ENCODE measurements at places on chromosomes 1 and 21.

- no peak for DNase-seq
These were observed 222.3 kb downstream of the NTNG1 start for GRCh38 chr1:107363154-107363553.

DNA sequence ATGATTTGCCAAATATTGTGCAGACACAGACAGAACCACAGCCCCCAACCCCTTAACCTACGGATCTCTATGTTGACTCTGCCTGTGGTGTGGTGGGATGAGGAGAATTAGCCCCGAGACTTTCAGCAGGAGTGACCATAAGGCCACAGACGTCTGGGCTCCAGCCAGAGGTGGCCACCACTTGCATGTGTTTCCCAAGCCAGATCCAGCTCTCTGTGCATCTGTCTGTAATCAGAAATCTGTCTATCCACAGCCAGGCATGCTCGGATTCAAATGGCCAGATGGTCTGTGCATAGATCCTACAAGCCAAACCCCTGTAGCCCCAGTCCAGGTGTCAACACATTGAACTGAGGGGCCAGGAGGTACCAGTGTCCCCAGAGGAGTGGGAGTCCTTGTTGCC lies 140.6 kb downstream of the SYF2 start:
- DNase-seq = no peak

DNA sequence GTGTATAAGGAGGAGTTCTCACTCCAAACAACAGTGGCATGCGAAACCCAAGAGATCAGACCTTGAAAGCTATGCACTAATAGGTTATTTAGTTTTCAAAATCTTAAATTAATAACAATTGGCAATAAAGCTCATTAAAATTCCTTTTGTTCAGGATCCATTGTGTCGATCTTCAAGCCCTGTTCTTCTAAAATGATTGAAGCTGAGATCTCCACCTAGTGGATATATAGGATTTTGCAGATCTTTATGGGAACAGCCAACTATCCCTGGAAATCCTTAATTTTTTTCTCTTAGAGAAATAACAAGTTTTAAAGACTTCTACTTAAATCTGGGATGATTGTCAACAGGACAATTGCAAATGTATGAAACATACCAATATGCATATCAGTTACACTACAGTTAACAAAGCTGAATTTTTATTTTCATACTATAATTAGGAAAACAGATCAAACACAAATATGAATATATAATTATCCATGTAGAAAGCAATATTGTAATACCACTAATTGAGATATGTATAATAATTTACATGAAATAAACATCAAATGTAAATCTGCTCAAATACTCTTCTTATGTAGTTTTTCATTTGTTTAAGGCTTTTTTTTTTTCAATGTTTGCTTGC lies 43.3 kb downstream of the LRRC53 start:
- no peak for DNase-seq

DNA sequence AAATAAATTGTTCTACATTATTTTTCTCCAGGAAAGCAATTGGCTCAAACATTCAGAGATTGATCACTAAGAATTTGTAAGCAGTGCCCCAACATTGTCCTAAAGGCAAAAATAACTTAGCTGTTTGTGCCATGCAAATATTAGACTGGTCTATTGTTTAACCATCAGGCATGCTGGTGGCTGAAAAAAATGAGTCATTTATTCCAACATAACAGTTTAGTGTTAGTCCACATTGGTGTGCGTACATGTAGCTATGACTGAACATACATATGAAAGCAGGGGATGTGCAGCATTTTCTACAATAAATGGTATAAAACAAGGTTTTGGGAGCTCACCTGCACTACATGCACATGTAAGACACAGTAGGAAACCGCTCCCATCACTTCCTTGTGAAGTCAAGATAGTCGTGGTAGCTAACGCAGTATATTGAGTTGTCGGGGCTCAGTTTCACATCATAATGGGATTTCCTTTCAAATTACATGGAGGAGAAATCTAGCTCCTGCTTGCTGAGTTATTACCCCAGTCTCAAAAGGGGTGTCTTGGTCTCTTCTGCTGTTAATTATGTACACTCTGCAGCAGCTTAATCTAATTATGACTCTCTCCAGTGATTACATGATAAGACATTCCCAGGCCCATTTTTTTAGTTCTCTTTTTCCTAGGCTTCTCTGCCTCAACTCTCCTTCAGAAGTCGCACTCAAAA lies 199.4 kb downstream of the LYPLAL1 start:
- DNase-seq = no peak

- DNase-seq = no peak
These were observed 56.5 kb upstream of the CTPS1 start for GRCh38 chr1:40922969-40923368.

- DNase-seq = no peak
These were observed 228.4 kb upstream of the COA6 start for GRCh38 chr1:234144901-234145300.

DNA sequence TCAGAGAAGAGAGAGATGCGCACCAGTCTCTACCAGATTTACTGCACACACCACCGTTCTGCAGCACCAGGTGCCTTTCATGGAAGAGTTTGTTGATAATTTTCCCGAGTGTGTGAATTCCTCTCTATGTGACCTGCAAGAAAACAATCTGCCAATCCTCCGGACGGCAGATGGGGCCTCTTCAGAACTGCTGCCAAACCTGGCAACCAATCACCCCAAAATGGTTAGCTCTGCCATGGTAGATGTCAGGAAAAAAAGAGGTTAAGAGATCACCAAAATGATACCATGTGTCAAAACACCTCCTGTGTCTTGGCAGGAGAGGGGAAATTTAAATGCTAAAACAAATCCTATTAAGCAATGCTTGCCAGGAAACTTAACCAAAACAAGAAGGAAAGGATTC lies 96.5 kb downstream of the DAB1 start:
- DNase-seq = no peak

DNA sequence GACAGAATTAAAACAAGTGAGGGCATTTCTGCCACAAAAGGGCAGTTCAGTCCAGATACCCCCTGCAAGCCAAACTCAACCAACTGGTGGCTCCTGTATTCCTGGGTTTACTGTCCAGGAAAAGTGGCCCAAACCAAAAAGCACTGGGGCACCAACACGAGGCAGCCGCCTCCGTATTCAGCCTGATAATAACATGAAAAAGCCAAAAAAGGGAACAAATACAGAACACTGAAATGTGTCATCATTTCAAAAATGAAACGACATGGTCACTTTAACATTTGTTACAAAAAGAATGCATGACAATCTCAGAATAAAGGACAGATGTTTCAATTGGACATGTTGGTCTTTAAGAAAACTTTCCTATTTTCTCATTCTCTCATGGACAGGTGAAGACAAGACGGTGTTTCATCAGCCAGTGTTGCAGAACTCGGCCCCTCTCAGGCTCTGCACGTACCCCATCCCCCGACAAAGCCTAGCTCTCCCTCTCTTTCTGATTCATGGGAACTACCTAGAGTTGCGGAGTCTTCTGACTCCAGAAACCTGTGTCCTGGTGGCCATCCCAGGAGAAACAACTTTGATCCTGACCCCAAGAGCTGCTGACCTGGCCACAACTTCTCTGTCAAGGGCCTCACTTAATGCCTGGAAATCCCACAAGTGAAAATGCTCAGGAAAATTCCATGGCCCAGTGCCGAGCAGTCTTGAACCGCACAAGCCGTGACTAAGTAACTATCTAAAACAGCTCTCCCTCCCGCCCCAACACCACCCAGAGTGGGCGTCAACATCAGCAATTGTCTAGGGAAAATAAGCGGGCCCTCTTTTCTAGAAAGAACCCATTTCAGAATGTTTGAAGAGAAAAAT lies 27.1 kb downstream of the ZBTB17 start:
- no peak for DNase-seq

- no peak for DNase-seq
These were observed 559 bp downstream of the RBBP4 start for GRCh38 chr1:32651461-32652073.

DNA sequence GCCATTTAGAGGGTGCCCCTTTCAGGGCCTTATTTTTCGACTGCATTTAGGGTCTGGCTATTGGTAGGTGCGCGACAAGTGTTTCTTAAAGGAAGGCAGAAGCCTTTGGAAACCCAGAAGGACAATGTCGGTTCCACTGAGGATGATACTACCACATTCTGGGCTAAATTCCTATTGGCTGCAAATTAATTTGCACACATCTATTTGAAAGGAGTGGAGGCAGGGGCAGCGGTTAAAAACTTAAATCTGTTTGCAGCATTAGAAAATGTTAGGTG lies 1.1 kb downstream of the PATJ start:
- no peak for DNase-seq

- no peak for DNase-seq
These were observed 71.9 kb upstream of the EFHD2 start for GRCh38 chr1:15337656-15338402.

GRCh38 chr1:242602001-242602400 lies 77.5 kb upstream of the PLD5 start:
- no peak for DNase-seq

GRCh38 chr1:201460814-201461644 lies 8.0 kb downstream of the PHLDA3 start:
- no peak for DNase-seq

DNA sequence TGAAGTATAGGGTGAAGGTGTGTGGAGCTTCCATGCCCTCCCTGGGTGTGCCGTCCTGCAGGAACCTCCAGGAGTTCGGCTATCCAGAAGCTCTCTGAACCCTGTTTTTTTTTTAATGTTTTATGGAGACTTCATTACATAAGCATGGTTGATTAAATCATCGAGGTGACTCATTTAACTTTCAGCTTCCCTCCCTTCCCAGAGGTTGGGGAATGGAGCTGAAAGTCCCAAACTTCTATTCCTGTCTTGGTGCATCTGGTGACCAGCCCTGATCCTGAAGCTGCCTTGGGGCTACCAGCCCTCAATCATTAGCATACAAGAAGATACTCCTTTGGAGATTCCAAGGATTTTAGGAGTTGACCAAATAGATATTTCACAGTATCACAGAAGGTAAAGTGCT lies 9.5 kb downstream of the RRP15 start:
- DNase-seq = no peak

DNA sequence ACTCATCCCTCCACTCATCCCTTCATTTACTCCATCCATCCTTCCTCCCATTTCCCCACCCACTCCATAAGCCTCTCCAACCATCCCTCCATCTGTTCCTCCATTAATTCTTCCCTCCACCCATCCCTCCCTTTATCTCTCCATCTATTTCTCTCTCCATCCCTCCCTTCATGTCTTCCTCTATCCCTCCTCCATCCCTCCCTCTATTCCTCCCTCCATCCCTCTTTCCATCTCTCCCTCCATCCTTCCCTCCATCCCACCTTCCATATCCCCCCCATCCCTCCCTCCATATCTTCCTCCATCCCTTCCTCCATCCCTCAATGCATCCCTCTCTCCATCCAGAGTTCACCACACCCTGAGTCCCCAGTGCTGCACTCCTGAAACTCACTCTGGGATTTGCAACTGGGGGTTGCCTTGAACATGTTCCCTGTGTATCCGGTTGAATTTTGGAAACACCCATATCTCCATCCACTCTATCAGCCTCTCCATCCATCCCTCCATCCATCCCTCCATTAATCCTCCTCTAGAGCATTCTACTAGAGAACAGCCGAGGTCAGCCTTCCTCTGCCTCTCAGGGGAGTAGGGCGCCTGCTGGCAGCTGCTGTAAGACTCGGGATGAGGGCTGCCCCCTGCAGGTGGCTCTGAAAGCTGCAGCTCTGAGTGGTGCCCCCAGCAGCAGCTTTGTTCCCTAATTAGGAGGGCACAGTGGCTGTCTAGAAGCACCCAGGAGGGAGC lies 39.4 kb downstream of the ABCG1 start:
- DNase-seq = peak; percentile 38

GRCh38 chr1:173057984-173058383 lies 7.2 kb upstream of the TNFSF18 start:
- no peak for DNase-seq

- DNase-seq = no peak
These were observed 208.3 kb downstream of the DSCAM start for GRCh38 chr21:40638466-40639251.

GRCh38 chr1:202860744-202861419 lies 28.1 kb downstream of the RABIF start:
- DNase-seq = peak; percentile 79

GRCh38 chr1:61081144-61081685 lies 1.1 kb upstream of the NFIA start:
- DNase-seq = no peak

- peak; percentile 98 for DNase-seq
These were observed 774 bp upstream of the DYRK1A start for GRCh38 chr21:37365517-37366481.

DNA sequence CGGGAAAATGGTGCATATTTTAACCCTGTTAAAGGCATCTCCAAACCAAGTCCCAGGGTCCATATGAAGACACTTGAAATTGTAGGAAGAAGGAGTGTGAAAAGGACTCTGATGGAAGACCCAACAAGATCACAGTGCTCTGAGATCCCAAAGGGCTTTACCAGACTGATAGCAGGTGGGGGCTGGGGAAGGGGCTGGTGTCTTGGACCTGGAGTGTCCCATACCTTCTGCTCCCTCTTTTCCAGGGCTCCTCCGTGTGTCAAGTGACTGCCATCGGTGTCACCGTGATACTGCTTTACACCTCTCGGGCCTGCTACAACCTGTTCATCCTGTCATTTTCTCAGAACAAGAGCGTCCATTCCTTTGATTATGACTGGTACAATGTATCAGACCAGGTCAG lies 37.3 kb downstream of the GPR137B start:
- no peak for DNase-seq

DNA sequence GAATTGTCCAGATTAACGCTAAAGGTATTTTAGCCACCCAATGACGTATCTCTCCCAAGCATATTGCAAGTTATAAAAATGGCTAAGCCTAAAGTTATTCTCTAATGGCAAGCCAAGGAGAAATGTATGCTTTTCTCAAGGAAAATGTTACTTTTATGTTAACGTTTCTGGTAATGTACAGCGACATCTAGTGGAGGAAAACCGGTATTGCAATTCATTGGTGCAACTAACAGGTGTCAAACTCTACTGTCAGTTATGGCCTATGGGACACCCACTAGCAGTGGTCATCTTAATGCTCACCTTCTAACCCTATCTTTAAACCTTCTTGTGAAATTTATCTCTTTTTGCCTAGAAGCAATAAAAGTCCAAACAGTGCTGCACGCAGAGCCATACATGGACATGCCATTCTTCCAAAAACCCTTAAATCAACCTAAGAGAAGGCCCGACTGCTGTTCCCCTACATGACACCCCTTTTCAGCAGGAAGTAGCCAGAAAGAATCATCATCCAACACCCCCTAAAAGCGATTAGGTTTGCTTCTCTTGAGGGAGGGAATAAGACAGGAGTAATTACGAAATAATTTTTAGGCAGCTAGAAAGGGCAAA lies 68.7 kb upstream of the LRIF1 start:
- DNase-seq = no peak

- DNase-seq = no peak
These were observed 80.6 kb downstream of the PLXNA2 start for GRCh38 chr1:208163539-208163938.

DNA sequence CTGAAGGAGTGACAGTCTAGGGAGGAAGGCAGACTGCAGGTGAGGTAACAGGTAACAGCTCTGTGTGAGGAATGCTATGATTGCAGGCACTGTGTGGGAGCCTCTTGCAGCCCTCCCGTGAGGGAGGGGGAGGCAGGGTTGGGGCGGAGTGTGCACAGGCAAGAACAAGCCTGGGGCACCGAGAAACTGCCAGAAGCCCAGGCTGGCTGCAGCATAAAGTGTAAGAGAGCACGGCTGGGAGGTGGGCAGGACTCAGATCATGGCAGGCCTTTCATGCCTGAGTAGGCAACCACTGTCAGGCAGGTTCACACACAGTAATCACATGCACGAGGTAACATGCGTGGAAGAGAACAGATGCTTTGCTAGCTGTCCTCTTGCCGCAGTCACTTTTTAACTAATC lies 11.3 kb upstream of the RHEX start:
- DNase-seq = peak; percentile 56

- no peak for DNase-seq
These were observed 31.9 kb downstream of the SPTA1 start for GRCh38 chr1:158654571-158654970.

Measured in right kidney (tissue), 9 donors.